Activated T-cell treated with anti-CD3 and anti-CD28 coated beads, Interleukin-2, amount 50 U/mL, for 72 hours (primary cell): ENCODE measurements at places on chromosomes 16 and 17. TPM values are rescaled to one million over a fixed set of nuclear protein-coding genes. Genes with fewer than 3 reads are reported as not detected.

GRCh38 chr17:81245024-81245664 lies 6.0 kb downstream of the NDUFAF8 start:
- peak overlapping the region; percentile 54 for H3K27ac ChIP-seq
- peaks cover 31% of the 10 kb centered on the region for H3K4me1 ChIP-seq
- peaks cover 6% of the 10 kb centered on the region for H3K36me3 ChIP-seq

The BAIAP3 gene
- total RNA-seq: 1.1 TPM

The OVCA2 gene
- 29.0 TPM for total RNA-seq

DNA sequence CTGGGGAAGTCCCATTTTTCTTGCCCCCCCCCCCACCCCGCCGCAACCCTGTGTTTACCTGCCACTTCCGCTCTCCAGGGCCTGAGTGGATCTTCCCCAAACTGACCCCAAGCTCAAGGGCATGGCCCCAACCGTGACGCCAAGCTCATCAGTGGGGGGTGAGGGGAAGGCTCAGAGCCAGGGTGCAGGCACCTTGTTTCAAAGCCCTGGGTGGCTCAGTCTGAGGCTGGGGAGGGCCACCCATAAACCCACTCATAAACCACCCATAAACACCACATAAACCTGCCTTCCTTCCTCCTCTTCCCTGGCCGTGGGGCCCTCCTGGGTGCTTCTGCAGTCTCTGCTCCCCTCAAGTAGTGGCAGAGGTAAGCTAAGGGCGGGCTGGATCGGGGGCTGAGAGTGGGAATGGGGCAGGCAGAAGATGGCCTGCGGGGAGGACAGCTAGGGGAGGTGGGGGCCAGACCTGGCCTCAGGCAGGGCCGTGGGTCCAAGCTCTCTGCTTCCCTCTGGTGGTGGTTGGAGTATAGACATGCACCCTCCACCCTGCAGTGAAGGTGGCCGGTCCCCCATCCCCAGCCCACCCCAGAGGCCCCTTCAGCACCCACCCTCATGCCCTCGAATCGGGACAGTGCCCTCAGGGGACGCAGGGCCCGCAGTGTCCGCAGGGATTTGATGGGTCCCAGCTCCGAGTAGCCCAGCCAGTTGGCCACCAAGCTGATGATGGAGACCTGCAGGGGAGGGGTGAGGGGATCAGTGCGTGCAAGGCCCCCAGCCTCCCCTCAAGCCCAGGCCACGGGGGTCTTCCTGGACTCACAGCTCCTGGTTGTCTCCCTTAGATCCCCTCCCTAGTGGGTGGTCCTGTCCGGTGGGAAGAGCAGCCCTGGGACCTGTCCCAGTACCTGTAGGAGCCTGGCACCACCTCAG lies 14.6 kb upstream of the CD79B start:
- H3K4me3 ChIP-seq: peak overlapping the region; percentile 72
- peak overlapping the region; percentile 76 for H3K27ac ChIP-seq
- no peaks in the 10 kb centered on the region for H3K36me3 ChIP-seq
- H3K4me1 ChIP-seq: peaks cover 11% of the 10 kb centered on the region

The ALOX12 gene
- total RNA-seq: not detected

The TBC1D3K gene
- not detected for total RNA-seq

DNA sequence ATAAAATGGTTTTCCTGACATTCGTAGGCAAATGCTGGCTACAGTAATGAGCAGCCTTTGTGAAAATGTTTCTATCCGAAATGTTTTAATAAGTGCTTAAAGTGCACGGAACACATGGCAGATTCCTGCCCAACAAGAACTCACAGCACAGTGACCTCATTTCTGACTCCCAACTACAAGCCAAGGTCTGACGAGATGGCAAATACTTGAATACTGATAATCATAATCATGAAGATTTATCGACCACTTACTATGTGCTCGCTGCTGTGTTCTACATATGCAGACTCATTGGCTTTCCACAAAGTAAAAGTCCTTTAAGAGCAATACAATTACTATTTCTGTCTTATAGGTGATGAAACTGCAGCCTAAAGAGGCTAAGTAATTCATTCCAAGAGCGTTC lies 238.1 kb upstream of the CDH5 start:
- DNase-seq: no peak
- no peaks in the 10 kb centered on the region for H3K4me1 ChIP-seq
- H3K4me3 ChIP-seq: no peak overlapping the region
- peaks cover 42% of the 10 kb centered on the region for H3K27me3 ChIP-seq
- H3K27ac ChIP-seq: no peak overlapping the region
- H3K36me3 ChIP-seq: no peaks in the 10 kb centered on the region

DNA sequence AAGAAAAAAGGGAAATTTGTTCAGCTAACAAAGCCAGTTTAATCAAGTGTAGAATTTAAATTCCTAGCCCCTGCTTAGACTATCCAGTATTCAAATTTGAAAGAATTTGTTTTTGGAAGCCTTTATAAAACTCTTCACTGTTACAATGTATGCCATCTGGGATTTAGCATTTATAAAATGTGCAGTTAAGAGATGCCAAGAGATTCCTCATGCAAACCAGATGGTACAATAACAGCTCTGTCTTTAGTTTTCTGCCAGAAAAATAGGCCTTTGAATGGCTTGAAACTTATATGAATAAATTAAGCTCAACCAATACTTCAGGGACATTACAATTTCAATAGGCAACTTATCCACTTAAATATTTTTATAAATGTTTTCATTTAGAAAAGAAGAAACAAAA lies 6.8 kb upstream of the ANKS4B start:
- no peak overlapping the region for H3K27ac ChIP-seq
- peaks cover 57% of the 10 kb centered on the region for H3K27me3 ChIP-seq
- H3K4me3 ChIP-seq: no peak overlapping the region

DNA sequence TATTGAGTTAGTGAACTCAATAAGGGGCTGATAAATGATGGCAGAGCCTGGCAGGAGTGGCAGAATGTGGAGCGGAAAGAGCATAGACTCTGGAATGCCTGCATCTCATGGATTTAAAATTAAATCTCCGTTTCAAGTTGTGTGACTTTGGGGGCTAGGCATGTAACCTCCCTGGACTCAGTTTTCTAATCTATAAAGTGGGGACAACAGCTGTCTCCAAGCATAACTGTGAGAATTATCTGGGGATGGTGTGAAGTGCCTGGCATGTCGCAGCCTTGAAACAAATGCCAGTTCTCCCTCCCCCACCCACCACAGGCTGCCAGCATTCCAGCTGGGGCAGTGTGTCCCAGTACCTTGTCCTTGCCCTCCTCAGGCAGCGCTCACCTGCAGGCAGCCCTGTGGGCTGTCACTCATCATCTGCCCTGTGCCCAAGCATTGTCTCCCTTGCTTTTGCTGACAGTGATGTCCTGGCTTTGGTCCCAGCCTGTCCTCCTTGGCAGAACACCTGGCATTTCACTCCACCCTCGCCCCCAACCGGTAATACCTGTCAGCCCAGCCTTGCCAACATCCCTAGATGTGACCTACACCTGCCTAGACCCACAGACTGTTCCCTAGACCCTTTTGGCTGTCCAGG lies 129.6 kb downstream of the MRM1 start:
- H3K36me3 ChIP-seq: no peaks in the 10 kb centered on the region
- H3K27ac ChIP-seq: no peak overlapping the region
- no peak for DNase-seq
- H3K4me1 ChIP-seq: peaks cover 30% of the 10 kb centered on the region
- peaks cover 22% of the 10 kb centered on the region for H3K27me3 ChIP-seq

- DNase-seq: no peak
- H3K4me3 ChIP-seq: no peak overlapping the region
- H3K36me3 ChIP-seq: no peaks in the 10 kb centered on the region
- no peaks in the 10 kb centered on the region for H3K27me3 ChIP-seq
- no peaks in the 10 kb centered on the region for H3K4me1 ChIP-seq
Measured at GRCh38 chr17:2011411-2012371, 13.4 kb downstream of the RTN4RL1 start.

The SPATA20 gene
- total RNA-seq: 25.0 TPM
